CD8-positive, alpha-beta T cell (primary cell): ENCODE measurements at places on chromosomes 12 and 14.

DNA sequence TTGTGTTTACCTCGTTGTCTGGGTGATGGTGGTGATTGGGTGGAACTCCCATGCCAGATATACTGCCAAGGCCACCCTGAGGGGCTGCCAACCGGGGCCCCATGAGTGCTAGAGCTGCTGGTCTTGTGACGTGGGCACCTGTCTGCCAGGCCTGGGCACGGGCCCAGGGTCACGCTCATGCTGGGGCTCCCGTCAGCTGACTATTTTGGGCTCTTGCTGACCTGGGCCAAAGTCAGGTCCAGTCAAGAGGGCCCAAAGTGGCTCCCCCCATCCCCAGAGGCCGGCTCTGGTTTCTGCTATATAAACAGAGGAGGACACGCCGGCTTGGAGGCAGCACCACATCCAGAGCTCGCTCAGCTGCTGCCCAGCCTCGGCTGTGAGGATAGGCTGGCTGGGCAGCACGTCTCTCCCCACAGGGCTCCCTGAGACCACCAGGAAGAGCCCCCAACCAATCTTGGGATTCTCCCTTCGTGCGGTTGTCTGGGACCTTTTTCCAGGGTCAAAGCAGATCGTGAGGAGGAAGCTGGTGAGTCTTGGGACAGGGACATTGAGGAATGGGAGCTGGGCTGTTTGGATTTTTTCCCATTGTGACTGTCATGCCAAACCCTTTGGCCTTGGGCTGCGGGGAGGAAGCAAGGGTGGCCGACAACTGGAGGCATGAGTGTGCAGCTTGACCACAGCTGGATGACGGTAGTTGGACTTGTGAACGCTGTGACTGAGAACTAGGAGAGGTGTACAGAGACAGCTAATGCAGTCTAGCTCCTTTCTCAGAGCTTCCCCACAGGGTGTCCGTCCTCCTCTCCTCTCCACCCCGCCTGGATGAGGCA lies 7.6 kb upstream of the NR4A1 start:
- no peak for DNase-seq

DNA sequence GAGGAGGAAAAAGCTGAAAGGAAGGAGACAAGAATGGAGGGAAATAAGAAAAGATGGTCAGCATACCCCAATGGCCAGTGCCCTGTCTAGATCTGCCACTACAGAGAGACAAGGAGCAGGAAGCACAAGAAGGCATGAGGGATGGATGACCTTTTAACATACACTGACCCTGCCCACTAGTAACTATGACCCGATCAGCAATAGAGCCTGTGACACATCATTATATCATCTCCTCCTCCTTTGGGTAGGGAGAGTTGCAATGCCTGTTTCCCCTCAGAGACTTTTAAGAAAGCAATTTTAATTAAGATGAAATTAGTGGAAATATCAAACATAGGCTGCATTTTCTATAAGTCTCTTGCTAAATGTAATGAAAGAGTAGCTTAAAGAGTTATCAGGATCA lies 4.7 kb upstream of the SLC2A13 start:
- no peak for DNase-seq

DNA sequence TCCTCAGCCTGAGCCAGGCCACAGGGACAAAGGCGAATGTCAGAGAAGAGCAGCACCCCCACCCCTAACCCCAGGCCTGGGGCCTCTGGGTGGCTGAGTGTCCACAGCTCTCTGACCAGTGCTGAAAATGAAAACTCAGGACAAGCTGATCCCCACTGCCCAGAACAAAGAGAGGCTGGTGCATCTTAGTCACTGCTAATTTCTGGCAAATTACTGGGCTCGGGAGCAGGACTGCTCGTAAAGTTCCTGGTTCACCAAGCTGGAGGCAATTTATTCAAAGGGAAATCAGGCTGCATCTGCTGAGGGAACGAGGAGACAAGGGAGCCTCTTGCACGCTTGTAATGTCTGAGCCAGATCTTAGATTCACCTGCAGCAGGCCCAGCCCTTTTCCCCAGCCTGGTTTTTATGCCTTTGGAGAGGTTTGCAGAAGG lies 43.2 kb downstream of the CALM1 start:
- no peak for DNase-seq

GRCh38 chr12:94099632-94100031 lies 48.7 kb upstream of the PLXNC1 start:
- DNase-seq: no peak

- DNase-seq: no peak
These were observed 18.3 kb downstream of the MLH3 start for GRCh38 chr14:75032939-75033338.
